ENCODE measurements at places on chromosomes 11 and 22.

DNA sequence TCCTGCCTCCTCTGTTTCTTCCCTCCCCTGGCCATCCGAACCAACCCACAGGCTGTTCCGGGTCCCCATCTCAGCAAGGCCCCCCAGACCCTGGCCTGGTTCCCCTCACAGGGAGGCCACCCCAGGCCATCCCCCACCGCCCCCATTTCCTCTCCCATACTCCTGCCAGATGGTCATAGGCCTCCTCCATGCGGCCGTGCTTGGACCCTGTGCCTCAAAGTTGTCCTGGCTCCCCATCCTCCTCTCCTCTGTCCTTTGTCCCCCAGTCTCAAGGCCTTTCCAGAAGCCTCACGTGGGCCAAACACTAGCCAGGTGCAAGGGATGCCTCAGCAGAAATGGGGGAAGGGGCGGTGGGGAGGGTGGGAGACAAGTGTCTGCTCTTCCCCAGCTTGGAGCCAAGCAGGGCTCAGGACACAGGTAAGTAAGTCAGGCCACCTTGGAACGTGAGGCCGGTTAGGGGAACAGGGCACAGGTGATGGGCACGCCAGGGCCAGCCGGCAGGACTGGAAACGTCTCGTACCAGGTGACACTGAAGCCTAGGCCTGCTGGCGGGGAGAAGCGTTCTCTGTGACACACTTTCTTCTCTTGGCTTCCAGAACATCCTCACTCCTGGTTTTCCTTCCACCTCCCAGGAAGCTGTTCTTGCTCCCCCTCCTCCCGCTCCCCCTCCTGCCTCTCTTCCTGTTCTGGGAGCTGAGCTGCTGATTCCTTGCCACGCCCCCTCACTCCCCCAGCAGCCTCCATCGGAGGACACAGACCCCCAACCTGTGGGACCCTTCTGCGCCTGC is 31.5 kb upstream of the SLC22A12 start:
- DNase-seq = no peak

GRCh38 chr11:59573216-59573615 is 42.4 kb downstream of the OSBP start:
- DNase-seq = no peak

GRCh38 chr11:72436661-72437060 is 2.3 kb upstream of the CLPB start:
- no peak for DNase-seq

DNA sequence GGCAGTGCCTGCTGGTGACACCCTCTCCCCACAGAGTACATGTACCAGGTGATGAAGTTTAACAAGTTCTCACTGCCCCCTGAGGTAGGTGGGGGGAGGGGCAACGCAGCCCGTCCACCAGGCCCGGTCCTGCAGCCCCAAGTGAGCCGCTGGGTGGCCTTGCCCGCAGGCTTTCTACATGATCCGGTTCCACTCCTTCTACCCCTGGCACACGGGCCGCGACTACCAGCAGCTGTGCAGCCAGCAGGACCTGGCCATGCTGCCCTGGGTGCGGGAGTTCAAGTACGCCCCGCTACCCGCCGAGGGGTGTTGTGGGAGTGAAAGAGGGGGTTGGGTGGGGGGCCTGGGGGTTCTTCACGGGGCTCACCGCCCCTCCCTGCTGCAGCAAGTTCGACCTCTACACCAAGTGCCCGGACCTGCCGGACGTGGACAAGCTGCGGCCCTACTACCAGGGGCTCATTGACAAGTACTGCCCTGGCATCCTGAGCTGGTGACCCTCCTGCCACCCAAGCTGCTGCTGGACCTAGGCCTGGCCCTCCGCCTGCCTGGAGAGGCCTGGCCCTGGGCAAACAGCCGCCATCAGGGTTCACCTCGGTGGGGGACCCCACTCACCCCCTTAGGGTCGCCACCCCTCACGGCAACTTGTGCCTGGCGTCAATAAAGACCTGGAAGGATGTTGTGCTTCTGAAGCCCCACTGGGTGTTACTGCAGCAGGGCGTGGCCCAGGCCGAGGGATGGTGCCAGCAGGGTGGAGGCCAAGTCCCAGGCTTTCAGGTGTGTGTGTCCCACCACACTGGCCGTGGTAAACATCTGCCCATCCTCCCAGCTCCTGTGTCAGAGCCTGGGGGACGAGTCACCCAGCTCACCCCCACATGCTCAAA is 2.9 kb downstream of the MIOX start:
- no peak for DNase-seq

DNA sequence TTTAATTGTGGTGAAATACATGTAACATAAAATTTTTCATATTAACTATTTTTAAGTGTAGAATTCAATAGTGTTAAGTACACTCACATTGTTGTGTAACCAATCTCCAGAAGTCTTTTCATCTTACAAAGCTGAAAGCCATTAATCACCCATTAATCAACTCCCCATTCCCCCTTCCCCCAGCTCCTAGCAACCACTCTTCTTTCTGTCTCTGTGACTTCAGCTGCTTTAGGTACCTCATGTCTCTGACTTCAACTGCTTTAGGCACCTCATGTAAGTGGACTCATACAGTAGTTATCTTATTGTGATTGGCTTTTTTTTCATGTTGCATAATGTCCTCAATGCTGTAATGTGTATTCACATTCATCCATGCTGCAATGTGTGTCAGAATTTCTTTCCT is 150.8 kb upstream of the NTM start:
- DNase-seq = no peak

DNA sequence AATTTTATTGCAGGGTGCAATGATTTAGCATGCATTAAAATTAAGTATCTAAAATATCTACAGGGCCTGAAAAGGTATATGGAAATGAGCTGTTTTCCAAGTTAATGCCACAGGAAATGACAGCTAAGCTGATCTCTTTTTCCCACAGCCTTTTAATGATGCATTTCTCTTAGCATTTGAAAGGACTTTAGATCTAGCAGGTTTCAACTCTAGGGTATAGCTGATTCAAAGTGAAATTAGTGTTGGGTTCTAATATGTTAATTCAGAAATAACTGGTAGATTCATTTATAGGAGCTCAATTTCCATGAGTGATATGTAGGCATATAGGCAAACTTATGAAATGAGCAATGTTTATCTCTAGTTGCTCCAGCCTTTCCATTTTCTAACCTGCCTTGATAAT is 274.2 kb downstream of the CASP12 start:
- DNase-seq = no peak

- no peak for DNase-seq
Observed at GRCh38 chr11:129021295-129021694, 78.6 kb upstream of the TP53AIP1 start.

DNA sequence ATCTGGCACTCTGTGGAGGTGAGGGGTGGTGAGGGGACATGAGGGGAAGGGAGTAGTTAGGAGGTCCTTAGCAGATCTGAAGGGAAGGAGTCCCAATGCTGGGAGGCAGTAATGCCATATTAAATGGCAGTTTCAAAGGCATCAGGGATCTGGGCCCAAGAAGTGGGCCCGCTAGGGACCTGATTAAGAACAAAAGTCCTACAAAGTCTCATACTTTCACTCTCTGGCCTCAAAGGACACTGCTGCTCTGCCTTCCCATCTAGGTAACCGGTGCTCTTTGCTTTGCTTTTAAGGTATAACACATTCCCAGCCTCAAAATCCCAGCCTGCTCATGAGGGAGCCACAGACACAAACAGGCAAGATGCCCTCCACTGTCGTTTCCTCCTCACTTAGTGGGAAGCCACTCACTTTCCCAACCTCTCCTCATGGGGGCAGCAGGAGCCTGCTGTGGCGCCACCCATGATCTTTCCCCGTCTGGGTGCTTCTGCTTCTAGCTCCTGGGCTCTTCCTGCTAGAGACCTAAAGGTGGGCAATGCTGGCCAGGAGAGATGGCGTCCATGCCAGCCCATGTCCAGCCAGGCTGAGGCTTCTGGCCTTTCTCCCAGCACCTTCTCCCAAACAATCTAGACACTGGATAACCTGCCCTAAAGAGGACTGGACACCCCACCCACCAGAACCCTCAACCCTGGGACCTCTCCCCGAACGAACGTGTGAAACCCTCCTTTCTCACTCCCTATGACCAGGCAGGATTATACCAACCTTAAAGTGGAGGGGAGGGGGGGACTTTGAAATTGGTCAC is 68.3 kb downstream of the PLEKHA7 start:
- DNase-seq = no peak

DNA sequence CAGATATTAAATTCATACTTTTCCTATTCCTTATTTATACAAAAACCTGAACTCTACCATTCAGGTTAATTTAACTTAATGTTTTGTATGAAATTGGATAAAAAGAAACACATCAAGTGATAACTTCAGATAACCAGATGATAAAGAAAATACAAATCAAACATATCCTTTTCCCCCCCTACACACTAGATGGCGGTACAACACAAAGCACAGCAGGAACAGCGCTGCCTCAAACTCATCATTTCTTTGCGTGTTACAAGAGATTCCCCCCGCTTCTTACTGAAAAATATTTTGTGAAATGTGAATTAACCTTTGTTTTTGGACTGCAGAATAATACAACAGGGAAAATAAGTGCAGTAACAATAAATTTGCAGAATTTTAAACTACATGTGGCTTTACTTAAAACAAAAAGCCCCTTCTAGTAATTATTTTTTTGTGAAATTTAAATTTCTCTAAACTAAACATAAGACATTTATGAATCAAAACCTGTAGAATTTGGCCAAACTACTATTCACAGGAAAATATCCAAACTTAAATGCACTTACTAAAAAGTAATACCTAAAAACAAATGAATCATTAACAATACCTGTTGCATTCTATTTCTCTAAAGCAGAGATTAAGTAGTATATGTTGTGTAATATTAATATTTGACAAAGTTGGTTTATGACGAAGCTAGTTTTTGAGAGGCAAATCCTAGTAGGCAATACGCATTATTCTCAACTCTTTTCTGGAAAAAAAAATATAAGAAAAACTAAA is 74.4 kb downstream of the ARHGAP32 start:
- DNase-seq = peak; percentile 41

Data from SHP77 treated with DMSO at 0.1 percent for 48 hours (cell line).